ENCODE measurements at places on chromosomes 1 and 21.

GRCh38 chr21:41437729-41438128, 11.7 kb downstream of the MX1 start:
- no peak for DNase-seq

DNA sequence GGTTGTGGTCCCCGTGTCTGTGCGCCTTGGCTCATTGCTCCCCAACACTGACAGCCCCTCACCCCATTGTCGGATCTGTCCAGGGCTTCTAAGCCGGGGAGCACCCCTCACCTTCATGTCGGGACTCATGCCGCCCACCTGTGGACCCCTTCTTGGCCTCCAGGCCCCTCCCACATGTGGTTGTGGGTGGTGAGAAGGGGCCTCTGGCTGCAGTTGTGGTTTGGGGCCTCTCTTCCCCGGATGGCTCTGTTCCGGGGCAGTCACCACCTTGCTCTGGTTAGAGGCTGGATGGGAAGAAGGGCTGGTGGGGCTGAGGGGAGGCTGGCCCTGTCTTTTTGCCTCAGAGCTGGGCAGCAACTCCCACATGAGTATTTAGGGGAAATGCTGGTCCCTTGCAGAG, 158.6 kb upstream of the C1orf174 start:
- no peak for DNase-seq

DNA sequence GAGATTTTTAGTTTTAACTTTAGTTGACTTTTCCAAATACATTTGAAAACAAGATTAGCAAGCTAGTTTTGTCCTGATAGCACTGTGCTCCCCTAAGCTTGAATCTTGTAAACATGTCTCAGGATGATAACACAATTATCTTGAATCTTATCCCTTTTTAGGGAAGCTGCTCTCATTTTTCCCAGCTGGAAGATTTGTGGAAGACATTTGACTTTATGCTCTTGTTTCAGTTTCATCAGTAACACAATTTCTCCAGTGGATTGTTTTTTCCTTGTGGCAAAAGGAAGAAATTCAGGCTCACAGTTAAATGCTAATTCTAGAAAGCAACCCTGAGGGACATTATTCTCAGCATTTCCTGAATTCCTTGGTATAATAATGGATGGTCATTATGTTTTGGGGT, 88.8 kb downstream of the CDC7 start:
- DNase-seq = no peak

DNA sequence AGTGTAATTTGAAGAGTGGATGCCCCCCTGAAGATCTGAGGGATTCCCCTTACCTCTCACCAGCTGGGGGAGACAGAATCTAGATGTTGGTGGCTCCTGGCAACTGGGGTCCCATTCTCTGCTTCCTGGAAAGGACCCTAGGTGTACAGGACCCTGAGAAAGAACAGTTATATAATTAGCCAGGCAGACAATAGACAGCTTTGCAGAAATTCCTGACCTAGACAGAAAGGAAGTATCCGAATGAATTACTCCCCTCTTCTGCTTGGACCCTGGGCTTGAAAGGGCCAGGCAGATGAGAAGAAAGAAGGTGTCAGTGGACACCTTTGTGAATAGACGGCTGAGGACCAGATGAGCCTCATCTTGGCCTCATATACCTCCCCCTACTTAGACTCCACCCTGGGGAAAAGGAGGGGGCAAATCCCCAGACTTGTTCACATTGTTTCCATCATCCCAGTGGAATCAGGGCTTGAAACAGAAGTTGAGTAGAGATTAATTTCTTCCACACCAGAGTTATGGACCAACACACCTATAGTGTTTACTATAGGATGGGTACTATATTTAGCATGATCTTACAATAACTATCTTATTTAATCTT, 1.8 kb upstream of the IQGAP3 start:
- DNase-seq = no peak

DNA sequence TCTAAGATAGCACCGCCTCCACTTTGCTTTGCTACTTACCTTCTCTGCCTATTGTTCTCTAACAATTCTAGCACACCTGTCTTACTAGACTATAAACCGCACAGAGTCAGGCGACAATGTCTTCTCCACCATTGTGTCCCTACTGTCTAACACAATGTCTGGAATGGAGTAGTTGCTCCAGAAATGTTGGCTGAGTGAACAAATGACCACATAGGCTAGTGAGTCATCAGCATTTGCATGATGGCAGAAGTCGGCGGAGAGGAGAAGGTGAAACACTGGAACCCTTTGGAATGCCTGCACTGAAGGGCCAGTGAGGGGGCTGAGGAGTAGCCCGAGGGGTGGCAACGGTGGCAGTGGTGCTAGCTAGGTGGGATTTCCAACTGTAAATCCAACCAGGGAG, 14.0 kb upstream of the PABPC4 start:
- DNase-seq = no peak

DNA sequence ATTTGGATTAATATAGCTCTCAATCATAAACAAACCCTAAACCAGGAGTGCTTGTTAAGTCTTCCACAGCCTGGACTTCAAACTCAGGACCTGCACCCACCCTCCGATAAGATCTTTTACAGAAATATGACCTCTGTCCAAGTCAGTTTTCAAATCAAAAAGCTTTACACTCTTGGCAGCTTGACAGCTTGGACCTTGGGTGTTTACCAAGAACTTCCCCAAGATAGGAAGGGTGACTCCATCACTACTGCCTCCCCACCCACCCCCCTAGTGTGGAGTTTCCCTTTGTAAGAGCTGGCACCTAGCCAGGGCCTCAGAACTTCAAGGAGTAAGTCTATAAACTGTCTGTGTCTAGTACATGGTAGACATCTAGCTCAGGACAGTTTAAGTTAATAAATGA, 9.6 kb downstream of the BCAR3 start:
- peak; percentile 96 for DNase-seq

- no peak for DNase-seq
Measured at GRCh38 chr1:172125812-172126430, 284.6 kb downstream of the DNM3 start.

GRCh38 chr21:34807881-34808568, 139.2 kb downstream of the CLIC6 start:
- peak; percentile 97 for DNase-seq

DNA sequence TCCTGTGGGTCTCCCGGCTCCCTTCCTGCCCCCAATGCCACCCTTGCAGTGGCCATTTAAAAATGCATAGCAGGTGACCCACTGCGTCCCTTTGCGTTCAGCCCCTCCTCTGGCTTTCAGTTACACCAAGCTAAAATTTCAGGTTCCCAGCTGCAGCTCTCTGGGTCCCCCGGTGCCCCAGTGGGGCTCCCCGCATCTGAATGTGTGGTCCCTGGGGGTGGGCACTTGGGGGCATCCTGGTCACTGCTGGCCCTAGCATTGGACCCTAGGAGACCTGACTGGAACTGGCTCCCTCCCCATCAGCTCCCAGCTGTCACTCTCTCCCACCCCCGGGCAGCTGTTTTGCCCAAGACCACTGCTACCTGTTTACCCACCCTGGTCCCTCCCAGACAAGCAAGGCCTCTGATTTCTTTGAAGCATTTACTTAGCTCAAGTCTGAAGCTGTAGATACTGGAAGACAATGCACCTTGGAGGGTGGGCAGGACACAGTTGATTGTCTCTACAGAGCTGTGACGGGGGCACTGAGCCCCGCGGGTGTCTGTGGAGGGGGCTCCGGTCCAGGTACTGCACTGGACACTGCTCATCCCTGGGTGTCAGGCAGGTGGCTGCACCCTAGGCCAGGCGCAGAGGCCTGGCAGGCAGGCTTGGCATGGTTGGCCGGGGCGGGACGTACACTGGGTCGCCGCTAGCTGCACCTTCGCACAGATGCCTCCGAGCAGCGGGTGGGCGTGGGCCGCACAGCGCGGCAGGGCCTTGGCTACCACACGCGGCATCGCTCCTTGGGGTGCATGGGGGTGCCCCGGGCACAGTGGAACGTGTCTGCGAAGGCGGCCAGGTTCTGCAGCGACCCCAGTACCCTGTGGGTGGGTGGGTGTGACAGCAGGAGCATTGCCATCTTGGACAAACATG, 3.9 kb downstream of the PRXL2B start:
- DNase-seq = no peak

- DNase-seq = no peak
Measured at GRCh38 chr1:157551694-157552693, at the start of gene FCRL5. Gene FCRL5 (minus strand): TSS chr1:157552515. CDS start chr1:157552362, 153 bp downstream.

DNA sequence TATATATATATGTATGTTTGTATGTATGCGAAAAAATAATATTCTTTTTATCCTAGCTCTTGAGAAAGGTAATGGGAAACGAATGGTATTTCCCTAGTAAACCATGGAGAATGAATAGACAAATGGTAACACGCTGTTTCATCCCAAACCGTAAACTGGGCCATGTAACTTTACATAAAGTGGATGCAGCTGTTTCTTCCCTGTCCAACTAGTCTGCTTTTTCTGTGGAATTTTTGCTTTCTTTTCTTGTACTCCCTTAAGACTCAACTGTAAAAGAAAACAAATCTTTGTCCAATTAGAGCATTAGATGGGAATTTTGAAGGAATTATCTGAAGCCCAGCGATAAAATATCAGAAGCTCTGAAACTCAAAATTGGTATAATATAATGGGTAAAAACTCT, 198.1 kb downstream of the NFIA start:
- DNase-seq = peak; percentile 44

GRCh38 chr21:42062236-42063022, 8.7 kb upstream of the UMODL1 start:
- no peak for DNase-seq

DNA sequence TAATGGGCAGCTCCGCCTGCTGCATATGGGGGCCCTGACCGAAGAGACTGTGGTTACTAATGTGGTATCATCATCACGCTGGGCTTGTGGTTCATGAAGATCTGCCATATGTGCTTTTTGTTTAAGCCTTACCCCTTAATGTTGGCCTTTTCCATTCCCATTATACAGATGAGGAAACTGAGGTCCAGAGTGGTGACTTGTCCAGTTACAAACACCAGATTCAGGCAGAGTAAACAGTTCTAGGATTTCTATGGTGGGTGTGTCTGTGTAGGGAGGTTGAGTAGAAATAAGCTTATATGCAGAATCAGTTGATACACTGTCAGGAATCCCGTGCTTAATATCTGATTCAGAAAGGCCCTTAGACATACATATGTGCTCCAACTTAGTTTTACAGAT, 691 bp downstream of the UTP11 start:
- DNase-seq = no peak

DNA sequence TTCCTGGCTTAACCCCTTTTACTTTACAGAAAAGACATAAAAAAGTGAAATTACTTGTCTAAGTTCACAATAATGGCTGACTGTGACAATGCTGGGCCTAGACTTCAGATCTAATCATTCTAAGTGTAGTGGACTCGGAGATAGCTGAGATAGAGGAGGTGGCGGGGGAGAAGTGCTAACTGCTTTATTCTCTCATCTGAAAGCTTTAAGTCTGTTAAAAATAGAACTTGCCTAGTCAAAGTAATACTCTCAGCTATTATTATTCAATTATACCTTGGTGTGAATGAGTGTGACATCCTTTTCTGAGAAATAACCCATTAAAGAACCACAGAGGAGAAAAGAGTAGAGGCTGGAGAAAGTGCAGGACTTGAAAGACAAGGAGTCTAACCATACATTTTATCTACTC, 96.1 kb upstream of the OLIG2 start:
- no peak for DNase-seq

- DNase-seq = no peak
Measured at GRCh38 chr1:6009120-6010040, 17.2 kb upstream of the NPHP4 start.

DNA sequence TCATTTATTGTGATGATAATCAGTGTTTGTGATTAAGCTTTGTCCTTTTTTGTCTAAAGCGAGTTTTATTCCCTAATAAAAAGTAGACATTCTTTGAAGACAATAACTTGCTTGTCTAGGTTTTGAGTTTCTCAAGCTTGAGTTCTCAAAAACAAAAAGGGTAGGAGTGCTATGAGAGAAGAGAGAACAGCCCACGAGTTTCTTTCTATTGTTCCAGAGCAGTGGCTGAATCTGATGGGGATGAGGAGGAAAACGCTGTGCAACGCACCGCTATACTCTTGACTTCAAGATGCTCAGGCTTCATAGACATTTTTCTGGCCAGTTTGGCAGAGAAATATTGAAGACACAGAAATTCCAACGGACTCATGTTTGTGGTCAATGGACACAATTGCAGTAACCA, 669.8 kb upstream of the B3GALT2 start:
- DNase-seq = no peak

GRCh38 chr21:41597811-41598231, 89.9 kb upstream of the TMPRSS2 start:
- no peak for DNase-seq

GRCh38 chr1:165055581-165055980, 300.9 kb downstream of the LMX1A start:
- DNase-seq = no peak

DNA sequence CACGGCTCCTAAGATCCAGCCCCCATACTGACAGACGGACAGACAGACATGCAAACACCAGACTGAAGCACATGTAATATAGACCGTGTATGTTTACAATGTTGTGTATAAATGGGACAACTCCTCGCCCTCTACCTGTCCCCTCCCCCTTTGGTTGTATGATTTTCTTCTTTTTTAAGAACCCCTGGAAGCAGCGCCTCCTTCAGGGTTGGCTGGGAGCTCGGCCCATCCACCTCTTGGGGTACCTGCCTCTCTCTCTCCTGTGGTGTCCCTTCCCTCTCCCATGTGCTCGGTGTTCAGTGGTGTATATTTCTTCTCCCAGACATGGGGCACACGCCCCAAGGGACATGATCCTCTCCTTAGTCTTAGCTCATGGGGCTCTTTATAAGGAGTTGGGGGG, 23.2 kb downstream of the TMEM53 start:
- no peak for DNase-seq

- DNase-seq = peak; percentile 87
Measured at GRCh38 chr1:222073307-222073995, 331.6 kb upstream of the DUSP10 start.

GRCh38 chr1:205978676-205979075, 24.5 kb downstream of the RAB7B start:
- DNase-seq = no peak

GRCh38 chr1:162117039-162117774, 47.7 kb downstream of the NOS1AP start:
- DNase-seq = no peak

DNA sequence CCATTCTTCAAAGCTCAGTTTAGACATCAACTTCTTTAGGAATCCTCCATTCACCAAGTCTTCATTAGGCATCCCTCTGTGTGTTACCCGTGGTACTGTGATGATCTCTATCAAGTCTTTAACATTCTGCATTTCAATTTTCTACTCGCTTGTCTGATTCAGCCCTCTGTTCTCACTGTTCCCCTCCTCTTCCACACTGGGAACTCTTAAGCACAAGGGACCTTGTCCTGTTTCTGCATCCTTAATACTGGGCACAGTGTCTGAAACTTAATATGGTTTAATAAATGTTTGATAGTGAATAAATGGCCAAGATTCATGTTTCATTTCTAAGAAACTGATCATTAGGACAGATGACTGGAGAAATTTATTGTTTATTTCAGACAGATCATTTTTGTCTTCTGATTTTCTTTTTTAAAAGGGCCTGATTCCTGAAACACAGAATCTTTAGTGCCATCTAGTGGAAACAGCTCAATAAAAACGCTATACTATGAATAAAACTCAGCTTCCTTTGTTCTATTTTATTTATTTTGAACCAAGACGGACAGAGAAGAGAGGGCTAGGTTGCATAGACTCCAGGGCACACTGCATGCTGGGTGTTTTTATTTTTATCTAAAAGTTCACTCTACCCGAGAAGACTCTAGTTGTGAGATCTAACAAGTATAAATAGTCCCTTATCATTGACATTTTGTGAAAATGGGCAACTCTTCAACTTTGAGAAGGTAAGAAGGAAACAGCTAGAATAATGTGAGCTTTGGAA, 7.0 kb upstream of the TRIM45 start:
- peak; percentile 80 for DNase-seq

- DNase-seq = no peak
Measured at GRCh38 chr1:220007438-220007837, 38.9 kb downstream of the EPRS1 start.

- peak; percentile 31 for DNase-seq
Measured at GRCh38 chr1:212554401-212554800, 54.2 kb upstream of the ATF3 start.
